ENCODE measurements at places on chromosomes 11 and 22.

- DNase-seq = peak; percentile 41
Measured at GRCh38 chr22:35648066-35649025, at the start of gene APOL6. APOL6 (plus strand) TSS chr22:35648446; CDS start chr22:35656426, 7,980 bp downstream.

- no peak for DNase-seq
Measured at GRCh38 chr22:49286181-49286760, 541.4 kb downstream of the BRD1 start.

DNA sequence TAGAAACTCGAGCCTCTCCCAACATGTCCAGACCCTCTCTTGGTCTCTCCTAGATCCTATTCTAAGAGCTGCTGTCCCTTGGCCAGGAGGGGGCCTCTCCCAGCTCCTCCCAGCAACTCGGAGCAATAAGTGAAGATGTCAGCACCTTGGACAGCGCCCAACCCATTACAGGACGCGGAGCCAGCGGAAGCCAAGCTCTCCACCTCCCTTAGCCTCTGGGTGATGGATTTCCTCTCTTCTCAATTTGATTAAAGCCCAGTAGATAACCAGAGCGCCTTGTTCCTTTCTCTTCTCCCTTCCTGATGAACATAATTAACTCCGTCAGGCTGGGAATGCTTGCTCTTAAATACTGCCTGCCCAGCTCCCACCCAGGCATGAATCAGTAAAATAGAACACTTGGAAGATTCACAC, 26.2 kb upstream of the TPBGL start:
- peak; percentile 55 for DNase-seq

GRCh38 chr11:12007230-12007593, 1.2 kb downstream of the DKK3 start:
- no peak for DNase-seq

DNA sequence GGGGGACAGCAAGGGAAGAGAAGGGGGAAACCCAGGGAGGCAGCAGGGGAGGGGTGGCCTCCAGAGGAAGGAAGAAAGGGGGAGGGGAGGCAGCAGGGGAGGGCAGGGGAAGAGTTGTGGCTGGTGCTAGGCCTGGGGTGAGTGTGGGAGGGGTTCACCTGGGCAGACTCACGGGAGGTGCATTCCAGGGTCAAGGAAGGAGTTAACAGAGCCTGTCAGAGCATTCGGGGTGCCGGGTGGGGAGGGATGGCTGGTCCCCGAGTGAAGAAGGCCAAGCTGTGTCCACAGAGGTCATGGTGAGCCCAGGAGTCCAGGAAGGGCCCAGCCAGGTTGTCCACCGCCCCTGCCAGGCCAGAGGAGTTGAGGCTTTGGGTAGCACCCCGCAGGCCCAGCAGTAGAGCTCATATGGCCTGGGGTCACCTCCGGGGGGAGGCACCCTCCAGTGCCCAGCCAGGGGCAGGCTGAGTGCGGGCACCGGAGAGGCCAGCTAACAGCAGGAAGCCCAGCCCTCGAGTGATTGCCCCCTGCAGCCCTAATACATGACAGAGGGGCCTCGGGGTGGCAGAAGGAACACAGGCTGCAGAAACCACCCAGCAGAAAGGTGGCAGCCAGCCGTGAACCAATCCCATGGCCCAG, 31.1 kb upstream of the PPARA start:
- DNase-seq = no peak

GRCh38 chr11:68470304-68470811, 9.8 kb downstream of the PPP6R3 start:
- no peak for DNase-seq

DNA sequence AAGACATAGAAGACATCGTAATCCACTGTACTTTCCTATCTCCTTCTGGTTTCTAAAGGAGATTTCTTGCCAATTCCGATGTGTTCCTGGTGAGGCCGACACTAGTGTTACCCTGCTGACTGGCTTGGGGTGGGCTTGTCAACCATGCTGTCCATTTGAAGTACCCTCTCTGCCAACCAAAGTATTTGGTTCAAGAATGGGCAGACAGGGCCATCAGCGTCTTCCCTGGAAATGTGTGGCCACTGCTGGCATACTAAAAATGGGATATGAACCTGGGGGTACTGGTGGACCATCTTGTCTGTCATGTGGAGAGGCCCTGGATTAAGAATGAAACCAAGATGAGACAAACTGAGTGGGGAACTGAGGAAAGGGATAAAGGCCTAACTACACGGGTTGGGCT, 1.8 kb upstream of the VSTM5 start:
- DNase-seq = no peak

- no peak for DNase-seq
Measured at GRCh38 chr11:21615955-21616371, 576.9 kb upstream of the ANO5 start.

DNA sequence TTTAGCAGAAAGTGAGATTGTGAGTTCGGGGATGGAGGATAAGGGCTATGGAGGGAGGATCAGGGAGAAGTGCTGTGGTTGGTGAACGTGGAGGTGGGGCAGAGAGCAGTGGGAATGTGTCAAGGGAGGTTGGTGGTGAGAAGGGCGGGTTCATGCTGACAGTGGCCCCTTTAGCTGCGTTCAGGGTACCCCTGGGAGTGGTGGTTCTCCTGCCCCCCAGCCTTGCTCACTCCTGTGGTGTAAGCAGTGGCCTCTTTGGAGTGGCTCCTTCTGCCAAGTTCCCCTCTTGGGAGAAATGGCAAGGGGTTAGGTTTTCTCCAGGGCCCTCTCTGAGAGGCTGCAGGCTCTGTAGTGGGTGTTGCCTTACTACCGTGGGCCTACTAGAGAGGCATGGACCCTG, 16.1 kb upstream of the NECTIN1 start:
- DNase-seq = no peak

- DNase-seq = no peak
Measured at GRCh38 chr22:26122920-26123468, 46.3 kb upstream of the SEZ6L start.

- no peak for DNase-seq
Measured at GRCh38 chr11:134558258-134558835, 146.3 kb upstream of the B3GAT1 start.

DNA sequence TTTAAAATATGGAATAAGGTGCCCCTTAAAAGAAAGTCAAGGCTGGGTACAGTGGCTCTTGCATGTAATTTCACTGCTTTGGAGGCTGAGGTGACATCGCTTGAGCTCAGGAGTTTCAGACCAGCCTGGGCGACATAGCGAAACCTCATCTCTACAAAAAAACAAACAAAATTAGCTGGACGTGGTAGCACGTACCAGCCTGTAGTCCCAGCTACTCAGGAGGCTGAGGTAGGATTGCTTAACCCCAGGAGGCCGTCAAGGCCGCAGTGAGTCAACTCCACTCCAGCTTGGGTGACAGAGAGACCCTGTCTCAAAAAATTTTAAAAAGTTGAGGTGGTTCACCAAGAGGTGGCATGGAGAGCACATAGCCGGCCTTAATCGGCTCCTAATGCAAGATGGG, 17.7 kb upstream of the ADORA2A start:
- DNase-seq = no peak

DNA sequence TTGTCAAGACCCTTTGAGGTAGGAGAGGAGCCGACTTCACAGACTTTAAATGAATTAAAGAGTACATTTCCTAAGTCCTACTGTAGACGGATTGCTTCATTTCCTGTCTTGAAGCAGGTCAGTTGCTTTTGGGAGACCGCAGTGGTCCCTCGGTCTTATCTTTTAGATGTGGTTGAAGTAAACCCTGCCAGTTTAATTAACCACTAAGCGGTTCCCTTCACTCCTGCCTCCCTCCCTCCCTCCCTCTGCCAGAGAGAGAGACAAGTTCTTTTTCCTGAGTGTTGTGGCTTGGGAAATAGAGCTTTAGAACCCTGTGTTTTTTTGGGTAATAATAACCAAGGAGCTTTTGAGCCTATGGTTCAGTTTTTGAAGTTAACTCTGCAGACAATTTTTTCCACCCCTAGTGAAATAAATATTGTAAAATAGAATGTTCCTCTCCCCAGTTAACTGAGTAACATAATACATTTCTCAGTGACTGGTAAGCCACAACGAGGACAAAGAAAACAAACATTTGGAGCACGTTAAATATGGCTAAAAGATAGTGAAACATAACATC, 147.5 kb downstream of the LDLRAD3 start:
- no peak for DNase-seq

DNA sequence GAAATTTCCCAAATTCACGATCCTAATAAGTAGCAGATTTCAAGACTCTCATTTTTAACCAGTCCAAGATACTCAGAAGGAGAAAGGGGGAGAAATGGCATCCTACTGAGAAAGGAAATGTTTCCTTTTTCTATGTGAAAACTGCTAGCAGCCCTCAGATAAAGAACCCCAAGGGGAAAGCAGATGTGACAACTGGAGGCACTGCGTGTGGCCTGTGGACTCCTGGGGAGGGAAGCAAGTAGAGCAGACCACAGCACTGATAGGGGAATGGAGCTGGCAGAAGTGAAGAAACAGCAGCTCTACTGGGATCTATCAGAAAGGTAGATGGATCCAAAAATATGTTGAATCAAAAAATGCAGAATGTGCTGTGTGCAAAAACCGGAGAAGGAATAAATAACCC, 239.7 kb upstream of the API5 start:
- no peak for DNase-seq

DNA sequence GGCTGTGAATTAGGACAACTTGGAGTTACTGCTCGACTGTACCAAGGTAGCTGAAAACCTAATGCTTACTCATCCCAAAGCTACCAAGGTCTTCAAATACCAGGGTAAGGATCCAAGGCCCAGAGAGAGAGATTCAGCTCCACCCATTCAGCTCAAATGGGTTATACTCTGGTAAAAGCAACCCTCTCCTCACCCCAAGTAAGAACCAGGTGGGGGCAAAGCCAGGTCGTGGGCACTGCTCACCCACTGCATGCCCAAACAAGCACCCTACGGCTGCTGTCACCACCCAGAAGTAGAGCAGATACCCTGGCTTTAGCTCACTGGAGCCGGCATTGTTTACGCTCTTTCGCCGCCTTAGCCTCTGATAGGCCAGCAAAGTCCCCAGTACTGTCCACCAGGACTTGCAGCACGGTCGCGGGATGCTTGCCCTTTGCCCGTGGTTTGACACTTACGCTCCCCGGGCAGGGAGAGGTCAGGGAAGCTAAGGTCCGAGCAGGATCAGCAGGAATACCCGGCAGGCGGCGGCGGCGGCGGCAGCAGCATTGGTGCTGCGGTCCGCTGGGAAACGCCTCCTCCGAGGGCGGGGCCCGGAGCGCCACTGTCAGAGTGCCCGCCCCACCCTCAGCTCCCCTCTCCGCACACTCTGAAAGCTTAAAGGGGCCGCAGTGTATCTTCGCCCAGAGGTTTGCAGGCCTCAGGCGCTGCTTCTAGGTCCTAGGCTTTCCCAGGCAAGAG, 19.6 kb downstream of the CKAP5 start:
- peak; percentile 55 for DNase-seq

GRCh38 chr11:17277024-17277584, 565 bp downstream of the NUCB2 start:
- no peak for DNase-seq

- DNase-seq = no peak
Measured at GRCh38 chr11:59724066-59724465, 10.4 kb upstream of the OR10V1 start.

GRCh38 chr22:31881200-31881599, 63.1 kb upstream of the YWHAH start:
- no peak for DNase-seq

GRCh38 chr11:33701302-33702230, 940 bp upstream of the C11orf91 start:
- no peak for DNase-seq

DNA sequence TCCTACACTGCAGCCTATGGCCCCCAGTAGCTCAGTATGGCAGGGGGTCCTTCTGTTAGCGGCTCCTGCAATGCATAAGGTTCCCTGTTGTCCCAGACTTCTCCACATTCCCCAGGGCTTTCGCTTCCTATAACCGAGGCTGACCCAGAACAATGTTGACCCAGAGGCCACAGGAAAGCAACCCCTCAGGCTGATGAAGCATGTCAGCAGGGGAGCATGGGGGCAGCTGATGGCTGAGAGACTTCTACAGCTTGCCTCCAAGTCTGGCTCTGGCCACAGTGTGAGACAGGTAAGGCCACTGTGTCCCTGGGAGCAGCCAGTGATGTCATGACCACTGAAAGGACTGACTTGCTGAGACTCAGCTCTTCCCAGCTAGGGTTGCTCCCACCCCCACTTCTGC, 12.5 kb upstream of the PPFIBP2 start:
- DNase-seq = no peak

GRCh38 chr11:118434123-118434552, 2.2 kb upstream of the KMT2A start:
- DNase-seq = no peak

DNA sequence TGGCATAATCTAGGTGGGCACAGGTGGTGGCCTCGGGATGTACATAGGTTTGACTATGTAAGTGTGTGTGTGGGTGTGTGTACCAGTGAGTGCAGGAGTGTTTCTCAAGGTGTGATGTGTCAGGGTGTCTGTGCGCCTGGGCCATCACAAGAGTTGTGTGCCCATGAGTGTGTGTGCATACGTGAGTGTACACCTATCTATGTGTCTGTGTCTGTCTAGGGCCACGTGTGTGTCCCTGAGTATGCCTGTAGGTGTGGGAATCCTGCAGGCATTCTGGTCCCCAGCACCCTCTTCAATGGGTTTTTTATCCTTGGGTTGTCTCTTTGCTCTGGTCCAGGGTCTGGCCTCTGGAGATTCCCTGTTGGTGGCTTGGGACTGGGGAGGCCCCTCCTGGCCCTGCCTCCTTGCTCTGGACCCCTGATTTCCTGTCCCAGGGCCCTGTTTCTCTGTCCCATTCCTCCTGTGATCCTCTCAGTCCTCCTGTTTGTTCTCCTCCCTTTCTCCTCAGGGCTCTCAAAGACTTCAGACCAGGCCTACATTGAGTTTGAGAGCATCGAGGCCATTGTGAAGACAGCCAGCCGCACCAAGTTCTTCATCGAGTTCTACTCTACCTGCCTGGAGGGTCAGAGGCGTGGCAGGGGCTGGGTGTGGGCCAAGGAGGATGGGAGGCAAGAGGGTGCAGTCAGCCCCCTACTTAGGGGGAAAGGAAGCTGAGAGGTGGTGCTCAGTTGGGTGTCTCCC, 9.4 kb downstream of the INPPL1 start:
- DNase-seq = no peak

- DNase-seq = no peak
Measured at GRCh38 chr11:94658386-94658785, 91.2 kb downstream of the PIWIL4 start.

DNA sequence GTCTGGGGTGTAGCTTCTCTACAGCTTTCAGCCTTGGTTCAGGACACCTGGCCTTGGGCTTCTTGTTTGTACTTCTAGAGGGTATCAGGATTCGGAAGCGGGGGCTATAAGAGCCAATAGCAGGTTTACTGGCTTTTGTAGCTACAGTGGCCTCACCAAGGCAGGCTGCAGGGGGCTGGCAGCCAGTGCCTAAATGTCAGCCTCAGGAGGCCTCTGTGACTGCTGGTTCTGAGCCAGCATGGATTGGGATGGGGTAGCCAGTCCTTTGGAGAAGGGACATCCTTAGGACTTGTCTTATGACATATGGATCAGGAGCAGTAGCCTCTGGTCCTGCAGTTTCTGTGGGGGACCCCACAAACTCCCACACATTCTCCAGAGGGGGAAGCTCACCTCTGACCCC, 29.9 kb downstream of the EIF3F start:
- no peak for DNase-seq

GRCh38 chr11:30605036-30605605, 19.0 kb upstream of the MPPED2 start:
- DNase-seq = no peak

- no peak for DNase-seq
Measured at GRCh38 chr11:73152086-73152853, 10.2 kb upstream of the FCHSD2 start.
